ENCODE measurements at places on chromosomes 2 and 18.

GRCh38 chr18:59870623-59871130 is 29.1 kb upstream of the PMAIP1 start:
- DNase-seq, result no peak

DNA sequence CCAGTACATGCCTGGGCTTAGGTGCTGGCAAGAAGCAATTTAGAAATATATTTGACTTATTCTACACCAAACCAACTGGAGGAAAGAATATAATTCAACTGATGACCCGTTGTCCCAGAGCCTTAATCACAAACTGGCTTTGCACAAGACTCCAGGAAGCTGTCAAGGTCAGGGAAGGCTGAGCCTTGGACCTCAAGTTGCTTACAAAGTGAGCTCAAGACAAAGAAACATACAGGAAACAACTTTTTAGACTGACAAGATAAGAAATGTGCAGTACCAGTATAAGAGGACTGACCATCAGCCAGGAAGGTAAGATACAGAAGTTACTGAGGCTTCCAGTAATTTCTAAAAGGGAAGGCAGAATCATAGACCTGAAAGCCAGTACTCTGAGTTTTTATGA is 35.0 kb upstream of the GPR55 start:
- DNase-seq, result no peak

- DNase-seq, result no peak
These were observed 79.8 kb upstream of the ZFP36L2 start for GRCh38 chr2:43306197-43306596.

GRCh38 chr2:225052703-225053102 is 10.4 kb upstream of the DOCK10 start:
- DNase-seq, result no peak

DNA sequence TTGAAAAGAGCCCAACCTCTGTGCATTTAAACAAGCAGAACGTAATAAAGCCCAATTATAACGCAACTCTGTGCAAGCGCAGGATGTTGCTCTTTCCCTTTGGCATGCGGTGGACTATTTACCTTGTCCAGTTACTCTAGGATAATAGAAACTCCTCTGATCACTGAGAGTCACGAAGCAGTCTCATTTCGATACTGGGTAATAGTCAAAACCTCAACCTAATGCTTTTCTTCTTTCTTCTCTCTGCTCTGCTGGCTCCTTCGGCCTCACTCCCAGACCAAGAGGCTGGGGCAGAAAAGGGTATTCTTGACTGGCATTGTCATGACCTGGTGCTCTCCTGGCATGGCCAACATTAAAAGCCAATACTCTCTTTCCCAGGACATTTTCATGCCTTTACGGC is 89.7 kb upstream of the GCFC2 start:
- DNase-seq, result no peak

GRCh38 chr2:96971926-96972444 is 14.4 kb downstream of the FAM178B start:
- DNase-seq, result no peak

GRCh38 chr2:53289309-53290006 is 478.1 kb upstream of the CHAC2 start:
- DNase-seq, result no peak

DNA sequence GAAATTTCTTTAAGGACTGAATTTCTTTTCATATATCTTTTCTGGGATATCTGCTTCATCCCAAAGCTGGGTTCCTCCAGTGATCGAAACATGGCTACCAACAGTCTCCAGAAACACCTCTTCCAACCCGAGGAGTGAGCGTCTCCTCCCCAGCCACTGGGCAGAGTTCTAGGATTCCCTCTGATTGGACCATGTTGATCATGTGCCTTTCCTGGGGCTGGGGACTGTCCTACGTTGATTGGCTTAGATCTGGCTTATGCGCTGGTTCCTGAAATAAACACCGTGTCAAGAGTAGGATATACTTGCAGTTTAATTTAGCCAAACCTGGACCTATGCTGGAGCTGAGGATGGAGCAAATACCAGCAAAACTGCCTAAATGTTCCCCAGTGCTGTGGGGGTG is 55.5 kb upstream of the SLC16A14 start:
- no peak for DNase-seq

DNA sequence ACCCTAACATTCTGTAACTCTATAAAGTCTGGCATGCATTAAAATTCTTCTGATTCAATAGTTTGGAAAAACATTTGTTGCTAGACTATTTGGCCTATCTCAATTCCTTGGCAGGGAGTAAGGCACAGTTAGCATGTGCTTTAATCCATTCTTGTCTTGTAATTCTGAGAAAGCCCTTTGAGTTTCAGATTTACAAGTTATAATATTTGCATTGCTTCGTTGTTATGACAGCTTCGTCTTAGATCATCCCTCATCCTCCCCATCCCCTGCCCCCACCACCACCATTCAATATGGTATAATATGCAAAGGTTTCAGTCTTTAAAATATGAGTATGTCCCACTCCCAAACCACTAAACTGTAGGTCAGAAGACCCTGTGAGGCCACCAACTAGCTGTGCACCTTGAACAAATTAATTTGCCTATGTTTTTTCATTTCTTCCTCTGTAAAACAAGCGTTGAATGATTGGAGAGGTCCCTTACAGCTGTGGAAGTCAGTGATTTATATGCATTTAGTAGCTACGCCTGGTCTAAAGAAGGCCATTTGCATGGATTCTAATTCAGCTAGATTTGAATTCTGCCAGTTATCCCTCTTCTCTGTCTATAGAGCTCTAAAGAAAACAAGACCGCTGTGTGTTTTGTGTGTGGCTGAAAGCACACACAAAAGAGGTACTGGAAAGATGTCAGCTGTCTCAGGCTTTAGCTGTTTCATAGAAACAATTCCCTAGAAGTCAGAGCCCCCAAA is 591 bp downstream of the C2orf80 start:
- DNase-seq, result no peak

DNA sequence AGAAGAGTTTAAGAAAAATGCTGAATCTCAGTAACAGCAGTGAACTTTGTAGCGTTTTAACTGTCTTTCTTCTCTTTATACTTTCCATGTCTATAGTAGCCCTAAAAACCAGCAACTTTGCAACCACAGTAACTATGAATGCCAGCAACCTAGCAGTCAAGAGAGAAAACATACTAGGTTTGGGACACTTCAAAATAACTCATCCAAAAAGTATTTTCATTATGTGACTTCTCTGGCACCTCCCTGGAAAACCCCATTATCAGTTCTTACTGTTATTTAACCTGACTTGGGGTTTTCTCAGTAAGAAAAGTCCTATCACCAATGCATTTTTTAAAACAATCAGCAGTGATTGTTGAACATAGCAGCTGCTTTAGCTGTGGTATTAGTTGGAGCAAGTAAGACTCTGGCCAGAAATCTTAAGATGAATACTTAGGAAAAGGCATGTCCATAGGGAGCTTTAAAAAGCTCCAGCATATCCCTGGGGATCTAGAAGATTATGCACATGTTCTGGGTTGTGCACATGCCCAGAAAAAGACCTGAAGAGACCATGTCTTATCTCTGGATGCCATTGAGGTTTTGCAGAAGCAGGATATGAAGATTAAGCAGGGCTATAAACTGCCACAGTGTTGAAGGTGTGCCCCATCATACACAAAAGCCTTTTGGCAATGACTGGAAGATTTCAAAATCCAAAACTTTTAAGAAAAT is 411.3 kb downstream of the CMPK2 start:
- no peak for DNase-seq

GRCh38 chr2:46414701-46415100 is 64.7 kb upstream of the TMEM247 start:
- DNase-seq, result no peak

DNA sequence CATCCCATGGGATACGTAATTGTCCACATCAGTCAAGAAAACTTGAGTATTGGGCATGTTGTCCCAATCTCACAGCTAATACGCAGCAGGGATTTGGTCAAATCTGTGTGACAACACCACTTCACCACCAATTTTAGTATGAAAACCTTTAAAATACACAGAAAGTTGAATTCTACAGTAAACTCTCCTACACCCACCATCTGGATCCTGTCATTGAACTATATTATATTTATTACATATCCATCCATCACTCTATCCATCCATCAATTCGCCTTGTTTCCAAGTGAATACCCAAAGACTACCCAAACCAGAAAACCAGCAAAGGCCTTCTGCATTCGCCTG is 846 bp upstream of the FKBP7 start:
- no peak for DNase-seq

DNA sequence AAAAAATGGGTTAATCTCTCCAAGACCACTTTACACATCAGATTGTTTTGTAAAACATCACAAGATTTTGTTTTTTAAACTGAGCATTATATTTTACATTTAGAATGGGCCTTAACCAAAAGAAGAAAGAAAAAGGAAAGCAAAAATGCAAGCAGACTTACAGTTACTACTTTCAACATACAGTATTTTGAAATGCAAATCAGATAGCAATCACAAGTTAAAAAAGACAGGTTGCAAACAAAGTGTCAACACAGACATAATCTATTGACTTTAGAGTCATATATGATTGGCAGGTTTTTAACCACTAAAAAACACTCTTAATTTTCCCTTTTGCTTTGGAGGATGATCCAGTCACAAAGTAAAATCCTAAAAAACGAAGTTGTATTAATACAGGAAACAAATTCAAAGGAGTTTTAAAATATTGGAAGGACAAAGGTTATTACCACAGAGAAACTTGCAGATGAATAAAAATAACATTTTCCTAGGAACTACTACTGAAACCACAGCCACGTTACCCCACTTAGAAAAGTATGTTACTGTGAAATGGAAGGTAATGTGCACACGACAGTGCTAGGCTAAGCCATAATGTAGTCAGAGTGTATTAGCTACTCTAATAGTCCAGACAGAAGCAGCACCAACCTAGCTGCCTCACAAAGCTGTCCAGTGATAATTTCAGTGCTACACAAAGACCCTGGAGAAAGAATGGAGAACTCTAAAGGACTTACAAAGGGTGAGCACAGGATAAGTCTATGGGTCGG is 22.9 kb downstream of the DARS1 start:
- no peak for DNase-seq

- DNase-seq, result no peak
These were observed 570.1 kb upstream of the SYT4 start for GRCh38 chr18:43847164-43848091.

- no peak for DNase-seq
These were observed at the start of gene ANKRD62 for GRCh38 chr18:12093520-12094257. TSS of gene ANKRD62 (plus strand) at chr18:12093843. CDS start at chr18:12094018, 175 bp downstream.

- no peak for DNase-seq
These were observed 48.2 kb upstream of the ALPP start for GRCh38 chr2:232330068-232330999.

DNA sequence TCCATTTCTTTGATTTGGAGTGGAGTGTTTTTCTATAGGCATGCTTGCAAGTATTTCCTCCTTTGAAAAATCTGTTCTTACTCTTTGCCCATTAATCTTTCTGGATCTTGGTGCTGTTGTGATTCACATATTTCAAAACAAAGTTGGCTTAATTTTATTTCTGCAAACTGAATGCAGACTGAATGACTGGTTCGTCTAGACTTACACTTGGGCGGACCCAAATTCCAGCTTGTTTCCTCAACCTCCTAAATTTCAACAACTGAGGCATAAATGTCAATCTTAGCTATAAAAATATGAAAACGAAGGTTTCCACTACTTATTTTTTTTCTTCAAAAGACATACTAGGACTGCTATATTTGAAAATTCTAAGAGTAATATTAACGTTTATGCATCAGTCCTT is 59.0 kb downstream of the ANKRD44 start:
- DNase-seq, result no peak

DNA sequence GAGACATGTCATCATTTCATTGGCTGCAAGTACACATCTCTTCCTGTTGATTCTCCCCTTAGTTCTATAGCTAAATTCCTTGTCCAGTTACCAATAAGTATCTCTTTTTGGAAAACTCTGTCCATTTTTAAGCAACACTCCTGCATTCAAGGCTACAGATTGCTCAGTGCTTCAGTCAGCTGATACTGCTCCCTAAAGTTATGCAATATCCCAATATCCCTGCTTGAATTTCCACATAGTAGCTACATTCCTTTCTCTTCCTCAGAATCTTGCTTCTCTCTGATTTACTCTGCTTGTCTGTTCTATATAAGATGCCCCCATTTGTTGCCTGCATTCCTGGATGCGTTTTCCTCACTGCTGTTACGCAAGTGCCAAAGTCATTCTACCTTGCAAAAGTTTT is 109.8 kb downstream of the PARD3B start:
- no peak for DNase-seq

DNA sequence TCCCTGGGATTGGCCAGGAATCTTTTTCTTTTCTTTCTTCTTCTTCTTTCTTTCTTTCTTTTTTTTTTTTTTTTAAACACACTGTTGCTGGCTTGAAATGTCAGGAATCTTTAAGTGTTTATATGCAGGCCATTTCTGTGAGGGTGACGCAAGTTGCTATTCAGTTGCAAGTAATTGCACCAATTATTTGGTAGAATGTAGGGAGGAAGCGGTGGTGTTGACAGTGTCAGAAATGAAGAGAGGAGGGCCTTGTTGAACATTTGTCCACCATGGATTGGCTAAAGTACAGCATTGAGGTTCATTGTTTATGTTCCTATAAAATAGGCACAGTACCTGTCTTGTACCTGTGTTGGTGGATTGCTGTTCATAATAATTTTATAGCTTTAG is 6.5 kb downstream of the RPIA start:
- DNase-seq, result no peak

GRCh38 chr18:3983351-3983969 is 471.6 kb downstream of the DLGAP1 start:
- no peak for DNase-seq

DNA sequence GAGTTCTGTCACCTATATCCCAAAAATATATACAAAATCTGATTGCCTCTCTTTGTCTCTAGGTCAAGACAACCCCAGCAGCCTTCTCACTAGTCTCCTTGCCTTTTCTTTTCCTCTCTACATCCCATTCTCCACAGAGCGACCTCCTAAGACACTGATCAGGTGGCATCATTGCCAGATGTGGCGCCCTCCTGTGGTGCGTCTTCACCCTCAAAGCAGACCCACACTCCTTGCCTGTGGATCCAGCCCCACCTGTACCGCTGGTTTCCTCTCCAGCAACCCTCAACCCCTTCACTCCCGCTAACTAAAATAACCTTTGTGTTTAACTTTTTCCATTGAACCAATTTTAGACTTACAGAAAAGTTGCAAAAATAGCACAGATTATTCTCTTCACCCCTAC is 273.3 kb downstream of the GLI2 start:
- DNase-seq, result no peak

- DNase-seq, result peak; percentile 34
These were observed 117.4 kb upstream of the NPAS2 start for GRCh38 chr2:100702438-100703109.

DNA sequence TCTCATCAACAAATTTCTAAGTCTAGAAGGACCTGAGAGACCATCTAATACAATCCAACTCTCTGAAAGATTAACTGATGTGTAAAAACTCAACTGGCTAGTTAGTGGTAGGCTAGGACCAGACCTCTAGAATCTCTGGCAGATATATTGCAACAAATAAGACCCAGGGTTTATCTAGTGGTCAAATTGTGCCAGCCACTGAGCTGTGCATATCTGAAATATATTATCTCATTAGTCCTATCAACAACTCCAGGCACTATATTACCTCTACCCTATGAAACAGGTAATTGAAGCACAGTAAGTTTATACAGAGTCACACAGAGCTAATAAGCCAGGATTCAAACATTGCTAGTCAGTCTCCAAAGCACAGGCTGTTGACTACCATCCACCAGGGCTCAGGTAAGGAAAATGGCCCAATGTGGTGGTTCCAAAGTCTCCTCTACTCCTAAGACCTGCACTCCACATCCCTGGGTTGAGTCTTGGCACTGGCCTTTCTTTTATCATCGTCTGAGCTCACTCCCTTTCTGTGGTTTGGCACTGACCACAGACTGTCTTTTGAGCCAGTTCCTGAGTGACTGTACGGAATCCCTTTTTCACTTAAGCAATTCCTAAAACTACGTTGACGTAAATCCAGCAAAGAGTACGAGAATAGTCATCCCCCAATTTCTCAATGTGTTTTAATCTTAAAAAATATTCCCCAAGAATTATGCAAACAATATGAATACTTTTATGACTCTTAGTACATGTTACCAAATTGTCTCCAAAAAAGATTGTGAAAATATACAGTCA is 11.9 kb upstream of the PID1 start:
- no peak for DNase-seq

Measured in osteocyte (in vitro differentiated cells).